ENCODE measurements at places on chromosomes 6 and 20.

DNA sequence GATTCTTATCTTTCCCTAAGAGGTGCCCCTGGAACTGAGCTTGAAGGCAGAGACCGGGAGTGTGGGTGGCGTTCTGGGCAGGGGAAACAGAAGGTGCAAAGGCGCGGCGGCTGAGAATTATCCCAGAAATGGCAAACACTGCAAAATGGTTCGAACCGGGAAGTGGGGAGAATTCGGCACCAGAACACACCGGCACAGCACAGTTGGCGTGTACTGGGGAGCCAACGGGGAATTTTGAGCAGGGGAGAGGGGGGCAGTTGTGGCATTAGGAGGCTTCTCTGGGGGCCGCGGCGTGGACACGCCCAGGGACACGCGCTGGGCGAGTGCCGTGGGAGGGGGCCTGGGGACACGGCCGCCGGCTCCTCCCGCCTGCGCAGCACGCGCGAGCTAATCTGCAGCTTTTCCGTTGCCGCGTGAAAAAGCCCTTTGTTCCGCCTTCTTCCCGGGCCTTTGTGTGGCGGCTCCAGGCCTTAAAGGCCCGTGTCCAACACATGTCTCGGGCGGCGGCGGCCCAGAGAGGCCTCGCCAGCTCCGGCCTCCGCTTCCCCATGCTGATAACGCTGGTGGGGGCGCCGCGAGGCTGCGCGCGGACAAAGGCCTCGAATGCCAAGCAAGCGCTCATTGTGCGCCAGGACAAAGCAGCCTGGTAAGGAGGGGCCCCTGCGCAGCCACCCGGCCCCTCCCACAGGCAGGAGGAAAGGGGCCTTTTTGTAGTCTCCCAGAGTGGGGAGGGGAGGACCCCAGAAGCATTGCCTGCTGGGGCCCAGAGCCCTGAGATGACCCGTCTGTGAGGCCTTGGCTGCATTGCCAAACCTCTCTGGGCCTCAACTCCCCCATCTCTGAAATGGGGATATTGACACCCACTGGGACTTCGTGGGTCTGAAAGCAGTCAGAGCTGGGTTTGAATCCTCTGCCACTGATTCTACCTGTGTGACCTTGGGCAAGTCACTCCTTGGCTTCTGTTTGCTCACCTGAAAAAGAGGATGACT lies 82.8 kb downstream of the CD40 start:
- DNase-seq, result no peak

DNA sequence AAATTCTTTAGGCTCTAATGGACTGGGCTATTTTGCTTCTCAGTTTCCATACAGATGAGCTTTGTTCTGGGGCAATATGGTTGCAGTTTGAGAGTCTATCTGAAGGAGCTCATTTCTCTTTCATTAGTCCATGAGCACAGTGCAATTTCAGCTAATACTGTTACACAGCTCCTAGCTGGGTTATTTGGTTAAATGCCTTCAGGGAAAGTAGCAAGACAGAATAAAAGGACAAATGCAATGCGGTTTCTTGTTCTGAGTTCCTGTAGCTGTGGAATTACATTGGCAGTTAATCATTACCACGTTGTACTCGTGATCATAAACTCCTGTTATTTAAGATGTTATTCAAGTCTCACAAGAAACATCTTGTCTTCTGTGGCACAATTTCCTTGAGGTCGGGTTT lies 127.7 kb downstream of the BFSP1 start:
- no peak for DNase-seq

DNA sequence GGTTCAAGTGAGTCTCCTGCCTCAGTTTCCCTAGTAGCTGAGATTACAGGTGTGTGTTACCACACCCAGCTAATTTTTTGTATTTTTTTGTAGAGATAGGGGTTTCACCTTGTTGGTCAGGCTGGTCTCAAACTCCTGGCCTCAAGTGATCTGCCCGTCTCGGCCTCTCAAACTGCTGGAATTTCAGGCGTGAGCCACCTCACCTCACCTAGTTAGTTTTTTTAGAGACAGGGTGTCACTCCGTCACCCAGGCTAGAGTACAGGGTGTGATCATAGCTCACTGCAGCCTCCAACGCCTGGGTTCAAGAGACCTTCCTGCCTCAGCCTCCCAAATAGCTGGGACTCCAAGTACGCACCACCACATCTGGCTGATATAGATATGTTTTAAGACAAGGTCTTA lies 22.9 kb downstream of the SYTL3 start:
- no peak for DNase-seq

GRCh38 chr20:4920655-4921054 lies 80.7 kb downstream of the SLC23A2 start:
- DNase-seq, result no peak

- DNase-seq, result no peak
Observed at GRCh38 chr20:31679357-31680285, 41.9 kb downstream of the COX4I2 start.

DNA sequence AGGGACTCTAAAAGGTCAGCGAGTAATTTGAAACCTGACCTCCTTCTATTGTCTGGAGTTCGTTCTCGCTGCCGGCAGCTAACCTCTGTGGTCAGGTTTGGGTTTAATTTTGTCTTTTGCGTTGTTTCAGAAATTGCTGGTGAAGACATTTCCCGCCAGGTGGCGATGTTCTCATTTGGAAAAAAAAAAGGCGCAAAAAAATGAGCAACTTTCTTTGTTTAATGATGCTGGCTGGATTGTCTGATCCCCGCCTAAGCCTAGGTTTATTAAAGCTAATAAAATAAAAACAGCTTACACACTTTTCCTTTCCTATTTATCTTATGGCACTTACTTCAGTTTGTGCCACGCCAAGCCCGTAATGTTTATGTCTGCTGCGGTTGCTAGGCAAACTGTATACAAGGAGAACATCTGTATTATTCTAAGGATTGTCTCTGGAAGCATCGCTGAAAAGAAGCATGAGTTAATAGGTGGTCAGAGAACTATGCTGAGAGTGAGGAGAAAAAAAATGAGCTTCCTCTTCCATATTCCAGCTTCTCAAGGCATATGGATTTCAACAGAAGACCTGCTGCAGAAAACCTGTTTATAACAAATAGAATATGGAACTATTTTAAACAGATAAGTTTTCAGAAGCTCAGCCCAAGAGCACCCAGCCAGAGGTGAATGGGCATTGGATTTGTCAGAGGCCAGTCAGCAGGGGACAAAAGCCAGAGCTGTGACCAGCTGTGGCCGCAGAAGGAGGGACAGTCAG lies 205.7 kb downstream of the DOK5 start:
- DNase-seq, result no peak

- no peak for DNase-seq
Observed at GRCh38 chr6:73710470-73710869, 14.5 kb downstream of the CD109 start.

DNA sequence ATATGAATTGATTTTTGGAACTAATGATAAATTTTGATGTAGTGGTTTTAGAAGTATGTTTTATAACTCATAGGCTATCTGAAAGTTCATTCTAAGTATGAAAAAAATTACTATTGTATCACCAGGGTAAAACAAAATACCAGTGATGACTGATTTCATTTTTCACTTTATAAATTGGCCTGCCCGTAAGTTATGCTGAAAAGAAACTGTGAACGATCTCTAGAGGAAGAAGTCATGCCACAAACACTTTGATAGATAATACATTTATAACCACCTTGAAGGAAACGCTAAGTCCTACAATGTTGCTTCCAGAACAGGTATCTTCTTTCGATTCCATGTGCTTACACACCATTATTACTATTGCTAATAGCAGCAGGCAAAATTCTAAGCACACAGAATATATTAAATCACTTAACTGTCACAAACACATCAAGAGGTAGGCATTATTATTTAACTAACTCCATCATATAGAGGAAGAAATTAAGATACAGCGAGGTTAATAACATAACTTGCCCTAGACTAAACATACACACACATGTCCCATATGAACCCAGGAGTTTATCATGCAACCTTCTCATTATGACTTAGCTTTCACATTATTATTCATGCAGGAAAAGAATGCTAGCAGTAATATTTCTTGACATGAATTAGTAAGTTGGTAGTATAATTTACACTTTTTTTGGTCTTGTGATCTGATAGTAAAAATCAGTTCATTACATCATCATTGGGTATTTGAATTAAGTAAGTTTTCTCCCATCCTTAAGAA lies 44.7 kb downstream of the RGS17 start:
- DNase-seq, result no peak

- no peak for DNase-seq
Observed at GRCh38 chr6:126285871-126286365, 54.0 kb upstream of the CENPW start.

- no peak for DNase-seq
Observed at GRCh38 chr6:101001012-101001411, 119.9 kb upstream of the ASCC3 start.

DNA sequence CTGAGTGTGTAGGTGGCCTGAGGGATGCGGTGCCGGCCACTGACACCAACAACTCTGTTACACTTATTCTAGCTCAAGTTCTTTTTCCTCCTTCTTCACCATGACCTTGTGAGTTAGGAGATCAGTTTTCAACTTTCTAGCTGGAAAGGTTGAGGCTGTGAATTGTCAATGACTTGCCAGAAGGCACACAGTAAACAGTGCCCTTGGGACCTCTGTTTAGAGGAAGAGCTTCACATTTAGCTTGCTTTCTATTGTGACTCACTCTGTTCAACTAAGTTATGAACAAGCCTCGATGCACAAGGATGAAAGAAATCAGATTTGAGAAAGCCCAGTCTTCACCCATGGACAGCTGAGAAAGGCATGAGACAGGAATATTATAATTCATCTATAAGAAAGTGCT lies 455.6 kb downstream of the MAFB start:
- no peak for DNase-seq

Measured in NCI-H2029 treated with DMSO at 0.1 percent for 48 hours (cell line).